GM23248 (cell line): ENCODE measurements at places on chromosomes 12 and 14.

DNA sequence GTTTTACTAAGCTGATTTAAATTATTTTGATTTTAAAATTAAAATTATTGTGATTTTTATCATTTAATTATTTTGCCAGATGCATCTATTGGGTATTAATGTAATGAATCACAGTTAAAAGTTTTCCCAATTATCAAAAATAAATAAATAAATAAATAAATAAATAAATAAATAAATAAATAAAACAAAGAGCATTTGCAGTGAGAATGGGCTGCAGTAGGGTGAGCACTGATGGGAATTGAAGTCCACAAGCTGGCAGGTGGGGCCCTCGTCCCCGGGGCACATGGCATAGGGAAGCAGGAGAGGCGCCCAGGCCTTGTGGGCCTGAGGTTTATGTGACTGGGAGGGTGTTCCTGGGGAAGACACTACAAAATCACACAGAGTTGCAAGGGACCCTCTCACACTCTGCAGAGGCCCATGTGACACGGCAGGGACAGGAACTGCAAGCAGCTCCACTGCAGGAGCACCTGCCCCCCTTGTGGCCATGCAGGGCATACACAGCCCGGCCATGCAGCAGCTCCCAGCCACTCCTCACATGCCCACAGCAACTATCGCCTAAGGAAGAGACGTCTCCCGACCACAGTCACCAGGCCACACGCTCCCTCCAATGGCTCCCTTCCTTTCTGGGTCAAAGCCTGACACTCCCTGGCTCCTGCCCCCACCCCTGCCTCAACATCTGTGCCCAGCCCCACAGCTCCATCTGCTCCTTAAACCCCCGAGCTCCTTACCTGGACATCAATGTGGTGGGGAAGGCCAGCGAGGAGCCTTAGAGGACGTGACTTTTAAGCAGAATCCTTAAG, 256.3 kb upstream of the SFSWAP start:
- DNase-seq, result peak; percentile 34

DNA sequence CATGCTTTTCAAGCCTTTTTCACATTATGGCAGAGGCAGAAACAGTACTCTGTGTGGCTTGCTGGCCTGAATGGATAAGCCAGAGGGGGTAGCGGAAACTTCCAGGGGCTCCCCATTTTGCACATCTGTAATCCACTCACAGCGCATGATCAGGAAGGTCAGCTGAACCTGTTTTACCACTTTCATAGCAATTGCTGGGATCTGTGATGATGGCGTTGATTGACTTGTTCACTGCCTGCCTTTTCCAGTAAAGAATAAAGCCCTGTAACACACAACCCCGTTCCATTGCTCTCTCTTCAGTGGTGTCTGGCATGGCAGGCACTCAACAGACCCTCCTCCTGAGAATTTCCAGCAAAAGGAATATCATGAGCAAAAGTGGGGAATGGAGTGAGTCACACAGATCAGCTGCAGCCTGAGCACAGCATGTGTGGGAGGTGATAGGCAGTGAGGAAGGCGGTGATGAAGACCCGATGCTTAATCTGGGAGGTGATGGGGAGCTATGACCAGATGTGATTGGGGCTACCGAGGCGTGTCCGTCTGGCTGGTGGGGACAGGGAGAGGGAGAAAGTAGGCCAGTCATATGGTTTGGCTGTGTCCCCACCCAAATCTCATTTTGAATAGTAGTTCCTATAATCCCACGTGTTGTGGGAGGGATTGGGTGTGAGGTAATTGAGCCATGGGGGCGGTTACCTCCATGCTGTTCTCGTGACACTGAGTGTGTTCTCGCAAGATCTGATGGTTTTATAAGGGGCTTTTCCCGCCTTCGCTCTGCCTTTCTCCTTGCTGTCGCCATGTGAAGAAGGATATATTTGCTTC, 44.7 kb upstream of the CHST11 start:
- DNase-seq, result peak; percentile 28

- peak; percentile 50 for DNase-seq
Measured at GRCh38 chr12:98582093-98582492, 11.4 kb upstream of the SLC25A3 start.

DNA sequence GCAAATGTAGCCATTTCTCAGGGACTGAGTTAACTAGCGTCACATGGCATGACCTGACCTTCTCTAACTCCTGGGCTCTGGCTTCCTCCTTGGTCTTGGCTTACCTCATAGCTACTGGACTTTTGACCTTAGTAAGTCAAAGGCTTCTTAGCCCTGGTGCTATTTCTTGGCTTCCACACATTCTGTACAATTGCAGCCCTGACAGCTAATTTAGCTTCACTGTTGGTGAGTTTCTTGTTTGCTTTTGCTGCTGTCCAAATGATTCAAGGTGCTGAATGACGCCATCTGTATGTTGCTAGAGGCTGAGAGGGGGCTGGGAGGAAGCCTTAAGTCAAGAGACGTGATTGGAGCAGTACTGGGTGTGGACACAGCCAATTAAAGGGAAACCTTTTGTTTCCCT, 202.7 kb downstream of the PRKD1 start:
- DNase-seq, result peak; percentile 24

DNA sequence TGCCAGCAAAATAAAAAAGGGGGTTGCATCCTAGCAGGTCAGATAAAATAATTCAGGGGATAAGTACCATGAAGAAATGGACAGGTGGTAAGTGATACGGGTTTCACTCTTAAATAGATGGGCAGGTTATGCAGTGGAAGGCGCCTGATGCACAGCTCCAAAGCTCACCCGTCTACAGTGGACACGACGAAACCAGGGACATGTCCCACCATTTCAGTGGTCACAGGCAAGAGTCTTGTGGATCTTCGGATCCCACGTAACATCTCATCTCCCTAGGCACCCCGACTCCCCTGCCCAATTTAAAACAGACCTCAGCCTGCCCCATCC, 60.5 kb downstream of the DDX51 start:
- DNase-seq, result no peak
